ENCODE measurements at places on chromosomes 16 and 17.

DNA sequence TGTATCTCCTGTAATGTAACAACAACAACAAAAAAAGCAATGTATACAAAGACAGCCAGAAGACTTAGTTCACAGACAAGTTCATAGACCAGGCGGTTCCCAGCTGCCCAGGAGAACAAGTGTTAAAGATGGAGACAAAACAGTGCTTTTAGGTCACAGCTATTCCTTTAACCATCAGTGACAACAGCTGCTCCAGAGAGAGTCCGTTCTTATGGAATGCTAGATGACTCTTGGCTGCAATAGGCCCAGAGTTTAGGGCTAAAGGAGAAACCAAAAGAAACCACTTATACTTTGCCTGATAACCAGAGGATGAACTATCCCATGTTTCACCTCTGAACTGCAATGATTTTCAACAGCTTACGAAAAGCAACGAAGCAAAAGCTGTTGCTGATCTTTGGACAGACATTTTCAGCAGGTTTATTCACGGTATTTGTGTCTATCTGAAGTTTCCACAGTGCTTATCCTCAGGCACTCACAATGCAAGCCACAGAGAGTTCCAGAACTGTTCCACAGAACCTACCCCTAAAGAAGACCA lies 6.0 kb downstream of the ZCCHC14 start:
- no peak for DNase-seq

DNA sequence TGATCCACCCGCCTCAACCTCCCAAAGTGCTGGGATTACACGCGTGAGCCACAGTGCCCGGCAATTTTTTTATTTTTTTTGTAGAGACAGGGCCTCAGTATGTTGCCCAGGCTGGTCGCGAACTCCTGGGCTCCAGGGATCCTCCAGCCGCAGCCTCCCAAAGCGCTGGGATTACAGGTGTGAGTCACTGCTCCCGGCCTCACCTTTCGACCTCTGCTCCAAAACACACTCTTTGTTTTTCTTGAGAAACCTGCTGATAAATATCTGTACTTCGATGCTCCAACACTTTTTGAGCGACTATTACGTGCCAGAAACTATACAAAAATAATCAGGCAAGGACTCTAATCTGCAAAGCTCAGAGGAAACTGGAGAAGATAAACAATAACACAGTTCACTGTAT lies 1.0 kb downstream of the MED1 start:
- no peak for DNase-seq

- no peak for DNase-seq
Measured at GRCh38 chr16:11217651-11218603, 38.1 kb downstream of the SOCS1 start.

DNA sequence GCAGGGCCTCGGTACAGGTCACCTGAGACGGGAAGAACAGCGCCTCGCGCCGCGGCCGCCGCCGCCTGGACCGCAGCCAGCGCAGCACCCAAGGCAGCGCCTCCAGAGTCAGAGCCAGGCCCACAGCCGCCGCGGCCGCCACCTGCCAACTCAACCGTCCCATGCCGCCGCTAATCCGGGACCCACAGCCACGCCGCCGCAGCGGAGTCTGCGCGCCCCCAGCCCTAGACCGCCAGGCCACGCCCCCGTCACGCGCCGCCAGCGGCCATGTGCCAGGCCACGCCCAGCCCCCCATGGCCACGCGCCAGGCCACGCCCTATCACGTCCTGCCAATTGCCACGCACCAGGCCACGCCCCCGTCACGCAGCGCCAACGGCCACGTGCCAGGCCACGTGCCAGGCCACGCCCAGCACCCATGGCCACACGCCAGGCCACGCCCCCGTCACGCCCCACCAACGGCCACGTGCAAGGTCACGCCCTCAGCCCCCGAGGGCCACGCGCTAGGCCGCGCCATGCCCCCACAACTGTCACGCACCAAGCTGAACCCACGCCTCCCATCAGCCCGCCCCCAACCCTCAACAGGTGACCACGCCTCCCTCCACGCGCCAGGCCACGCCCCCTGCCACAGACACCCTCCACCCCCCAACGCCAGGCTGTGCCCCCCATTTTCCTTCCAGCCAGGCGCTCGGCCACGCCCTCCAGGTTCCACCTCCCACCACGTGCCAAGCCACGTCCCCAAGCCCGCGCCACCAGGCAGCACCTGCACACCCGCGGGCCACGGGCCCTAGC lies at the start of gene PLD6:
Gene PLD6, minus strand, starts transcription at position 210 of the 789 bp plus-strand sequence. Its CDS starts 47 bp downstream, at position 163.
- peak; percentile 87 for DNase-seq

DNA sequence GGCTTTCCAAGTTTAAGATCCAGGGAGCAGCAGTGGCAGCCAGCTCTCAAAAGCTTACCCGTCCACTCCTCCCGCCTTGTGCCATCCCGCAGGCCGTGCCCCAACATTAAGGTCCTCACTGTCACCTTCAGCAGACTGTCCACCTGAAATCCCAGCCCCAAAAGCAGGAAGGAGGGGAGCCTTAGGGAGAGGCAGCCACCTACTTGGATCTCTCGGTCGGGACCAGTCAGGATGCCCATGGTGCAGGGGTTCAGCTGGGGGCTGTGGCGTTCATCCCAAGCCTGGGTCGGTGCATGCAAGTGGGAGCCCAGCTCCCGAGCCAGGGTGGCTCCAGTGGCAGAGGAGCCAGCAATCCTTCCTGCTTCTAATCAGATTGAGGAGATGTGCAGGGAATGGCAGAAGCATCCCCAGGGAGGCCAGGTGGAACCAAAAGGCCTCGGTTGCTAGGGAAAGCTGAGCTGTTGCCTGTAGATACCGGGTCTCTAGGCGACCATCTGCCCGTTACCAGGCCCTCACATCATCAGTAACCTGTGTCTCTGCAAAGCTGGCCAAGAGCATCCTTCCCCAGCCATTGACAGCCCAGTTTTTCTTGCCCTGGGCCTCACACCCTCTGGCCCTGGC lies 24.6 kb downstream of the CNGB1 start:
- peak; percentile 94 for DNase-seq

- DNase-seq, result no peak
Measured at GRCh38 chr16:66128371-66128770, 238.1 kb upstream of the CDH5 start.

DNA sequence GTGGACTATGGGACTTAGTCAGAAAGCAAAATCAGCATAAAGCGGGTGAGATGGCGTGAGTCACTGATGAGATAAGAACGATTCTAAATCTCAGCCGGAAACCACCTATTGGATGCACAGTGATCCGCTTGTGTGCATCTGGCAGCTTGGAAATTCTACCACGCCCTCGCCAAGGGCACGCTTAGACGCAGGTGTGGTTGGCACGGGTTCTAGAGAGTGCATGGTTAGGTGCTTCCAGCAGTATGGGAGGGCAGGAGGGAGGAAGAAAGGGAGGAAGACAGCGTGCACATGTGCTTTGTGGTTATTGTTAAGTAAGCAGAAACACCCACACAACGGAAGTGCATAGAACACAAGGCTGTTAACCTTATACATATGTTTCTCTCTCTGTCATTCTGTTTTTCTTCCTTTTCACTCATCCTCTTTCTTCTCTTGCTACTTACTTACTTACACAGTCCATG lies 374.0 kb upstream of the ASIC2 start:
- no peak for DNase-seq

- peak; percentile 44 for DNase-seq
Measured at GRCh38 chr17:79027274-79027924, 3.4 kb downstream of the C1QTNF1 start.

- DNase-seq, result no peak
Measured at GRCh38 chr16:24701521-24701951, 27.9 kb upstream of the TNRC6A start.

DNA sequence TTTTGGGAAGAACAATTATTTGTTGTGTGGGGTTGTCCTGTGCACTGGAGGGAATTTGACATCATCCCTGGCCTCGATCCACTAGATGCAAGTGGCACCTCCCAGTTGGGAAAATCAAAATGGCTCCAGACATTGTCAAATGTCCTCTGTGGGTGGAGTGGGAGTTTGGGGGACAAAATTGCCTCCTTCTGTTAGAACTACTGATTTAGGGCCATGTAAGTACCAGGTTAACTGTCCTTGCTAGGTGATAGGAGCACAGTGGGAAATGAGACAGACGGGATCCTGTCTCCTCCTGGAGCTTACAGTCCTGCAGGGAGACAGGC lies 56.8 kb downstream of the ARHGAP23 start:
- DNase-seq, result no peak

GRCh38 chr16:71658771-71659170 lies 32.8 kb downstream of the MARVELD3 start:
- no peak for DNase-seq

GRCh38 chr17:44646280-44646679 lies 10.0 kb upstream of the MEIOC start:
- no peak for DNase-seq

- no peak for DNase-seq
Measured at GRCh38 chr17:39096508-39097149, 54.8 kb downstream of the PLXDC1 start.

GRCh38 chr17:49000943-49001342 lies 3.8 kb downstream of the IGF2BP1 start:
- DNase-seq, result no peak

GRCh38 chr16:23842137-23842600 lies 6.4 kb downstream of the PRKCB start:
- DNase-seq, result no peak

- DNase-seq, result no peak
Measured at GRCh38 chr16:31403590-31404352, 10.6 kb downstream of the ITGAD start.

GRCh38 chr16:47928008-47928407 lies 227.8 kb downstream of the ABCC12 start:
- DNase-seq, result no peak

Data from NCI-H2171 treated with DMSO at 0.1 percent for 48 hours (cell line).